ENCODE measurements at places on chromosomes 11 and 22. TPM values are rescaled to one million over a fixed set of nuclear protein-coding genes. Genes with fewer than 3 reads are reported as not detected.

DNA sequence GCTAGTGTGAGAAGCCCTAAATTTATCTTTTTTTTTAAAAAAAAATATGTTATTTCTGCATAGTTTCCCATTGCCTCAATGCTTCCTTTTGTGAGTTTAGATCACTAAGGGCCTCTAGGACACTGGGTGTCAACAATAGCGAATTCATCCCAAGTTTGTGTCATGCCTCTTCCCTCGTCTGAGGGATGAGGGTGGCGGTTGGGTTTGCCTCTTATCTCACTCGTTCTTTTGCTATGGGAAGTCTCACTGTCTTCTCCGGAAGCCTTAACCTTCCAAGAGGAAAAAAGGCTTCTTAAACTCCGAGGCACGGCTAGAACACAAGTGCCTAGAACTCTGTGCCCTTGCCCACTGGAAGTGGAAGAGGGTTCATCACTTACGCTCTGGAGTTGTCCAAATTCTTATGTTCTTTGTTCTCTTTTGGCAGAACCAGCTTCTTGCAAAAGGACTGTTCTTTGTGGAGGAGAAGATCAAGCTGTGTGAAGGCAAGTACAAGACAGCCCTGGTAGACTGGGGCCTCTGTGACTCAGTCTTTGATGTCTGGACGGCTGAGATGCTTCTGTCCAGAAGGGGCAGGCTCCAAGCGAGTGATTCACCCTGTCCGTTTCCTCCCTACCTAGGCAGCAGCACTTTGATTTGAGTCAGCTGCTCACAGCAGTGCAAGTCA lies 78.5 kb downstream of the TRAF6 start:
- peaks cover 5% of the 10 kb centered on the region for H3K4me1 ChIP-seq
- H3K27me3 ChIP-seq: no peaks in the 10 kb centered on the region
- no peaks in the 10 kb centered on the region for H3K36me3 ChIP-seq
- peak; percentile 30 for DNase-seq

Gene ZNF74
- 11.8 TPM for total RNA-seq

DNA sequence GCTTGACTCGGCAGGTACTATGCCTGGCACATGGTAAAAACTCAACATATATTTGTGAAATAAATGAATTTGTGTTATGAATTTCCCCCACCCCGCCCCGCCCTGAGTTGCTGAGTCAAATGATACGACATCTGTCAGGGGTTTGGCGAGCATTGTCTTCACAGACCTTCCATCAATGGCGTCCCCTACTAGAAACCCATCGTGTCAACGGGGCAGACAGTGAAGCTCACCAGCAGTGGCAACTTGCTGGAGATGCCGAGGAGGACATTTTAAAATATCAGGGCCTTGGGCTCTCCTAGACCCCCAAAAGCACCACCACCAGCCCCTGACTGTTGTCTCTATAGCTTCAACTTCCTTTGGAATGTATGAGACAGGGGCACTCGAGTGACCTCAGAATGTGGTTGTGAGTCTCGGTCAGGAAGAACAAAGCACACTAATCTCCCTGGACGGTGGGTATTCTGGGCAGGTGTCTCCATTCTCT lies 761 bp upstream of the NXF1 start:
- no peaks in the 10 kb centered on the region for H3K27me3 ChIP-seq
- H3K27ac ChIP-seq: peak overlapping the region; percentile 80
- DNase-seq: no peak

DNA sequence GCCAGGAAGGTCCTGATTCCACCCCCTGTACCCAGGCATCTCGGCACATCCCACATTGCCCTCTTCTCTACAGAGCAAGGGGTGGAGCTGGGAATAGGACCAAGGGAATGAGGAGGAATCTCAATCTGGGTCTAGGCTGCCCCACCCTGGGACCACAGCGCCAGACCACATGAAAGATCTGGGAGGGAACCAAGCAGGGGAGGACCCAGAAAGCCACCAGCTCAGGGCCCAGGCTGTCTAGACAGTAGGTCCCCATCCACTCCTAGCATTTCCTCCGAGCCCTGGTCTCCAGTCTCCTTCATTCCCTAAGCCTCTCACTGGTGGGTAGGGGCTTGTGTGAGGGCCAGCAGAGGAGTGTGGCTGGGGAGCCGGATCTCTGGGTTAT lies 11.6 kb downstream of the PHLDB1 start:
- H3K27me3 ChIP-seq: no peaks in the 10 kb centered on the region
- peaks cover 52% of the 10 kb centered on the region for H3K4me1 ChIP-seq
- H3K36me3 ChIP-seq: no peaks in the 10 kb centered on the region

Gene CSF2RB
- 2.3 TPM for total RNA-seq

Gene CCDC157
- 70.1 TPM for total RNA-seq

GRCh38 chr11:113481226-113481625 lies 6.0 kb upstream of the DRD2 start:
- no peak overlapping the region for H3K27ac ChIP-seq
- DNase-seq: no peak
- no peaks in the 10 kb centered on the region for H3K36me3 ChIP-seq
- no peaks in the 10 kb centered on the region for H3K27me3 ChIP-seq

Gene CEP57
- 69.3 TPM for total RNA-seq
